Neural crest cell (in vitro differentiated cells): ENCODE measurements at places on chromosomes 4 and X.

DNA sequence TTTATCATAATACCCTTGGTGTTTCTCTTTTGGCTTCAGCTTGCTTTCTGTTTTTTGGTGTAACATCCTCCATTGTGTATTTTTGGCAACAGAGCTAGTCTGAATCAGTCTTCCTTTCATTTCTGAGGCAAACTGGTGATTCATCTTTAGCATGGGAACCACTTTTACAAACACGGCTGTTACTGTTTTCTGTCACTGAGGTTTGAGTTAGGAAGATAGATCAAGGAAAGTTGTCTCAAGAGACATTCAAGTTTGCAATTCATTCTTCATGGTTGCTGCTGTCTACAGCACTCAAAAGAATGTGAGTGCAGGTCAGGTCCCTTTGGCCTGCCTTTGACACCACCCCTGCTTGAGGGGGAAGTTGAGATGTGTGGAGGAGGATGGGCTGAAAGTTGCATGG lies 36.3 kb downstream of the IL21 start:
- no peak for DNase-seq

DNA sequence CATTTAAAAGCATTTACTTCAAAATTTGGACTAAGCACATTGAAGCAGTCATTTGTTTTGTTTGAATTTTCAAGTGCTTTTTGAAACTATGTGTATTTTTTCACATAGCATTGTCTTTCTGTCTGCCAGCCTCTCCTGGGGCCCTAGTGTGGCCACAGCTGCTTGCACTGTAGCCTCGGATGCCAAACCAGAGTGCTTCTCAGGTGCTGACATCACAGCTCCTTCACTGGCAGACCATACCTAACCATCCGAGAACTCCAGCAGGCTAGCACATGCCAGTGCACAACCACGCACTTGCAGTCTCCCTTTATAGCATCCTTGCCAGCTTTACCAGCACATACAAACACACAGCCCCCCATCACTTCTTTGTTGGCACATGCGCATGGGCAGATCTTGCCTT lies 1019.7 kb downstream of the STPG2 start:
- DNase-seq: no peak

- DNase-seq: no peak
Measured at GRCh38 chr4:76690011-76690905, 207.7 kb downstream of the SOWAHB start.

DNA sequence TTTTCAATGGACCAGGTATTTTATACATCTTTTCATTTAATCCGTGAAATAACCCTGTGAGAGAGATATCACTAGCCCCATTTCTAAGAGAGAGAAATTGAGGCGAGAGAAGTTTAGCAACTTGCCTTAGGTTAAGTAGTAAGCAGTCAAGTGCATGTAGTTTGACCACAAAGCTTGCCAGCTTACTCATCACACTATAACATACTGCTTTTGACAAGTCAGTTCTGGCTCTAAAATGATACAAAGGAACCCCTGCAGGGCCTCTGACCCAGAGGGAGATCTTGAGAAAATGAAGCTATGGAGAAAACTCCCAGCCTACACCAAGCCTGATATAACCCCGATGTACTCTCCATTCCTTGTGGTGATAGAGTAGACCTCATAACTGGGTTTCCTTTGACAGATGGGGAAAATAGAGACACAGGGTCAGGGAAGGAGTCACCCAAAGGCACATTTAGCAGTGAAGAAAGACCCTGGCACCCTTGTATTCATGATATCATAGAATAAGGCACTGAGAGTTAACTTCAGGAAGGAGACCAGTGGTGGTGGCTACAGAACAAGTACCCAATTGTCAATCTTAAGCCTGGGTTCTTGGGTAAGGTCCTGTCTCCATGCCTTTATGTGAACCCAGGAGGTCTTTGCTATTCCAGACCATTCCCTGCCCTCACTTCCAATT lies 60.2 kb upstream of the MSN start:
- DNase-seq: no peak

- no peak for DNase-seq
Measured at GRCh38 chr4:37651781-37652377, 34.3 kb downstream of the RELL1 start.

DNA sequence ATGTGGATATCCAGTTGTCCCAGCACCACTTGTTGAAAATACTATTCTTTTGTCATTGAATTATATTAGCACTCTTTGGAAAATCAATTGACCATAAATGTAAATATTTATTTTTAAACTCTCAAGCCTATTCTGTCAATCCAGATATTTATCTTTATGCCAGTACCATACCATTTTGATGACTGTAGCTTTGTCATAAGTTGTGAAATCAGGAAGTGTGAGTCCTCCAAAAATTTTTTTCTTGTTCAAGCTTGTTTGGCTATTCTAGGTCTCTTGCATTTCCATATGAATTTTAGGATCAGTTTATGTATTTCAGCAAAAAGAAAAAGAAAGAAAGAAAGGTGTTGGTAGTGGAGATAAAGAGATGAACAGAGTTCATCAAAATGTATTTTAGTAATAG lies 8.2 kb upstream of the SMPX start:
- DNase-seq: no peak

GRCh38 chr4:156190615-156191014 lies 236.9 kb upstream of the CTSO start:
- no peak for DNase-seq

DNA sequence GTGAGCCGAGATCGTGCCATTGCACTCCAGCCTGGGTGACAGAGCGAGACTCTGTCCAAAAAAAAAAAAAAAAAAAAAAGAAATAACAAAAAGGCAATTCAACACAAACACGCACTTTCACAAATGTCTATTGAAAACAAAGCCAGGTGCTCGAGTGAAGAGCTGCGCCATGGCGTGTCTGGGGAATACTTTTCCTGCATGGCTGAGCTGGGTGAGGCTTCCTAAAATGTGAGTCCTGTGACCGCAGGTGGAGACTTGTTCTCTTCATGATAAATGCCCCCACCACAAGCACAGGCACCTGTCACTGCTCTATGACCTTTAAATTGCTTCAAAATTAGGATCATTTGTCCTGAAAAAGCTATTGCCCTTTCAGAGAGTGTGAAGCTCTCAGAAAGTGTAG lies 4.0 kb upstream of the ABLIM2 start:
- no peak for DNase-seq

GRCh38 chr4:139666735-139667281 lies 1.2 kb downstream of the MGST2 start:
- no peak for DNase-seq

- no peak for DNase-seq
Measured at GRCh38 chrX:19194285-19195242, 72.3 kb upstream of the ADGRG2 start.
